ENCODE measurements at places on chromosomes 7 and 10.

GRCh38 chr10:85429126-85429525 is 937.5 kb downstream of the GRID1 start:
- DNase-seq = no peak

DNA sequence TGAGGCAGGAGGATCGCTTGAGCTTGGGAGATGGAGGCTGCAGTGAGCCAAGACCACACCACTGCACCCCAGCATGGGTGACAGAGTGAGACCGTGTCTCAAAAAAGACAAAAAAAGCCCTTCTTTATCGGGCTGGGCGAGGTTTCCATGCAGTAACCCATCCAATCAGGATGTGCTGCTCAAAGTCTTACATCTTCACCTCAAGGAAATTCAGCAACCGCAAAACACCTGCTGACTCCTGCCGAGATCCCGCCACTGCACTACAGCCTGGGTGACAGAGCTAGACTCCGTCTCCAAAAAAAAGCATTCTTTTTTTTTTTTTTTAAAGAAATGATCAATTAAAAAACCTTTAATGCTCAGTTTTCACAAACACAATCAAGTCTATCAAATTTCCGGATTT is 75.7 kb upstream of the KCTD7 start:
- no peak for DNase-seq

DNA sequence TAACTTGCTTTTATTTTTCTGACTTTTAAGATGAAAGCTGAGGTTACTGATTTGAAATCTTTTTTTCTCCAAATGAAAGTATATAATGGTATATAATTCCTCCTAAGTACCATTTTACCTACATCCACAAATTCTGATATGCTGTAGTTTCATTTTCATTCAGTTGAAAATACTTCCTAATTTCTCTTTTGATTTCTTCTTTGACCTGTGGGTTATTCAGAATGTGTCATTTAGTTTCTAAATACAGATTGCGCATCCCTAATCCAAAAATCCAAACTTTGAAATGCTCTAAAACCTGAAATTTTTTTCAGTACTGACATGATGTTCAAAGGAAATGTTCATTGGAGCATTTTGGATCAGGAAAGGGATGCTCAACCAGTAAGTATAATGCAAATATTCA is 168.7 kb downstream of the CELF2 start:
- DNase-seq = no peak

- DNase-seq = no peak
Measured at GRCh38 chr10:80279146-80279545, 10.3 kb downstream of the MAT1A start.

GRCh38 chr10:116073510-116073909 is 199.5 kb downstream of the GFRA1 start:
- DNase-seq = no peak

DNA sequence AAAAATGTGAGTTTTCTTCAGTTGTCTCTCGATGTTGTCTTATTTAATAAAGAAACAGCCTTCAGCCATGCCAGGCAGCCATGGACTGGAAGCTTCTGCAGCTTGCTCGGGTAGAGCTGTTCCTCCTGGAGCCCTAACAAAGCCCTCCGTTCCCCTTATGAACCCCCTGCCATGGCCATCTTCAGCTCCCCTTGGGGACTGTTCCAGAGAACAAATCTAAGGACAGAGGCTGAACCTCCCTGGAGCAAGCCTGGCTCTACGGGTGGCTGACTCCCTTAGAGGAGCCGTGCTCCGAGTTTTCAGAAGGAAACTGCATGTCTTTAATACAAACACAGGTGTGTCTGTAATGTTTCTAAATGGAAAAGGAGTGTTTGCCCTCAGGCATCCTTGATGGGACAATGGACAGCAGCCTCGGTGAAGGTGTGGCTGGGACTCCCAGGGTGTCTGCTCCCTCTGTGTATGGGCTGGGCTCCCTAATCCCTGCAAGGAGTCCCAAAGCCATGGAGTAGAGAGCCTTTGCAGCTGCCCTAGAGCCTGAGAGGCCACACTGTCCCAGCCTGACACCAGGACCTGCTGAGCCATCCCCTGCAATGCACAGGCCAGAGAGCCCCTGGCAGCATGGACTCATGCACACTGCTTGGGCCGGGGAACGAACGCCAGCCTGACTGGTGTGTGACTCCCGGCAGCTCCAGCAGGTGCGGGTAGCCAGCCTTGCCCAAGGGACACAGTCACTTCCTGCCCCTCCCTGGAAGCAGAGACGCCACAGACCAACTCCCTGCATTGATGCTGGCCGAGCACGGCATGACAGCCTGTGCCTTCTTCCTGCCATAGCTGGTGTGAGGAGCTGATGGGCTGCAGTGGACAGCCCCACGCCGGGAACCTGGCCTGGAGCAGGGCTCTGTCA is 381.8 kb downstream of the TCERG1L start:
- no peak for DNase-seq

DNA sequence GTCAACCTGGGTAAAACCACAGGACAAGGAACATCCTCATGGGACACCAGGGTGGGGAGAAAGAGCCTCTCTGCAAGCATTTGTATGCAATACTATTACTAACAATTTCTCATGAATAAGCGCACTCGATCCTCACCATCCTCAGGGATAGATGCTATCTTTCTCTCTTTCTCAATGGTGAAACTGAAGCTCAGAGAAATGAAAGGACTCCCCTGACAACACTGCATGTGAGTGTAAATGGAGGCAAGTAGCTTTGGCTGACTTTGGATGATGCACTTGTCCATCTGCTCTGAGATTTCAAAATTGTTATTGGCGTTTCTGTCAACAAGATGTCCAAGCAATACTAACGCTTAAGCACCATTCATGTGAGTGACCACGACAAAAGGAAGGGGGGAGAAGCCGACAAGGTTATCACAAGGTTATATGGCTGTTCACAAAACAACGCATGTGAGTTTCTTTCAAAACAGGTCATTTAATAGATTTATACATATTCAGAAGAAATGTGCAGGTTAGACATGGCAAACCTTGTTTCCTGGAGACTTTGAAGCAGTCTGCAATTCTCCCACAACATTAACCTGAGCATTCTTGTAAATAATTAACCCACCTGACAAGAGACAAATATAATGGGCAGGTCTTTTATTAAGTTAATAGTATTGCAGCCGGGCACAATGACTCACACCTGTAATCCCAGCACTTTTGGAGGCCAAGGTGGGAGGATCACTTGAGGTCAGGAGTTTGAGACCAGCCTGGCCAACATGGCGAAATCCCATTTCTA is 54.0 kb downstream of the IFIT5 start:
- DNase-seq = no peak

DNA sequence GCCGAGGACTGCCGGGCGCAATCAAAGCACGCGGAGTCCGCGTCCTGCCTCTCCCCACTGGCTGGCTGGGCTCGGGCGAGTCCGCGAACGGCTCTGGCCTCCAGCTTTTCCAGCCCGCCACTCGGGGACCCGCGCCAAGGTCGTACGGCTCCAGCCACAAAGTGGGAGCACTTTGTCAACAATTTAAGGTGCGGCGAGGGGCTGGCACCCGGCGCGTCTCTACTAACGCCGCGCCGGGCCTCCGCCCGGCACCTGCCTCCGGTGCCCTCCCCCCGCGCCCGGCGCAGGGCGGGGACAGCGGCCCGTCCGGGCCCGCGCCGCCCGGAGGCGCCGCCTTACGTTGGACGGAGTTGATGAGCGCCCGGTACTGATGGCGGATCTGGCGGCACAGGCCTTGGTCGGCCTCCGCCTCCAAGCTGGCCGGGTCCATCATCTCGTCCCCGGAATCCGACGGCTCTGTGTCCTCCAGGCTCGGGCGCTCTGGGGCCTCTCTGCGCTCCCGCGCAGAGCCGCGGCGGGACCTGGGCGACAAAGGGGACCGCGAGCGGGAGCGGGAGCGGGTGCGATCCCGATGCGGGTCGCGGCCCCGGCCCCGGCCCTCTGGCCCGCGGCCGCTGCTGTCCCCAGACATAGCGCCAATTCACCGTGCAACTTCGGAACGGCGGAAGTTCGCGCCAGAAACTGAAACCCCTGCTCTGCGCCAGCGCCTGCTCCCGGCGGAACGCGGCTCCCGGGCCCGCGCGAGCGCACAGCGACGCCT is at the start of gene NSMCE4A:
NSMCE4A (minus strand) TSS at position 683 of the 760 bp plus-strand sequence; CDS start at position 631, 52 bp downstream.
- DNase-seq = peak; percentile 44

GRCh38 chr7:34036051-34036920 is 130.9 kb downstream of the BMPER start:
- DNase-seq = no peak

- DNase-seq = no peak
Measured at GRCh38 chr7:137628216-137628615, 218.6 kb downstream of the DGKI start.

GRCh38 chr10:18497806-18498369 is 153.5 kb downstream of the NSUN6 start:
- DNase-seq = no peak

DNA sequence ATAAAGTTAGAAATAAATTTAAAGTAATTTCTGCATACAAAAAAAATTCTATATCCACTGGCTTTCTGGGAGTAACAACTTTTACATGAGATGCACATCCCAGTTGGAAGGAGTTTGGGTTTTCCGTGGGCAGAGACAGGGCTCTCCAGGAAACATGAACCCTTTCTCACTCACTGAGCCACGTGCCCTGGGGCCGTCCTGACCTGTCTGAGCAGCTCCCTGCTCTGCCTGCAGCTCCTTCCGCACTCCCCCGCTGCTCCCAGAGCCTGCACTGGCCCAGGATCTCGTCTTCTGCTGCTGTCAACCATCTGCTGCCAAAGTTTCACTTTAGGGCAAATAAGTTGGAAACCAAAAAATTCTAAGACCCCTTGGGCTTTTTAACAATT is 169.1 kb downstream of the DIP2C start:
- no peak for DNase-seq

GRCh38 chr7:128311013-128311412 is 32.7 kb downstream of the RBM28 start:
- DNase-seq = no peak

DNA sequence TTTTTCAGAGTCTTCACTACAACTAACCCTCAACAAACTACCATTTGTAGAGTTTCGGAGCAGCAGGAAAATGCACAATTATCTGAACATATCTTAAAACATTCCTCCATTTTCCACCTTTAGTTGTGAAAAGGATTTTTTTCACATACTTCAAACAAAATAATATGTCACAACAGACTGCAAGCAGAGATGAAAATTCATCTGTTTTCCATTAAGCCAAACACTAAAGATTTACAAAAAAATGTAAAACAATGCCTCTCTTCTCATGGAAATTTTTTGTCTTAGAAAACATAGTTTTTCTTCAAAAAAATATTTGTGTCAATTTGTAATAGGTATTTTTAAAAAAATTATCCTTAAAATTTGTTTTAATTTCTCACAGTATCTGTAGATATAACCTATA is 98.9 kb downstream of the ARHGAP12 start:
- DNase-seq = no peak

DNA sequence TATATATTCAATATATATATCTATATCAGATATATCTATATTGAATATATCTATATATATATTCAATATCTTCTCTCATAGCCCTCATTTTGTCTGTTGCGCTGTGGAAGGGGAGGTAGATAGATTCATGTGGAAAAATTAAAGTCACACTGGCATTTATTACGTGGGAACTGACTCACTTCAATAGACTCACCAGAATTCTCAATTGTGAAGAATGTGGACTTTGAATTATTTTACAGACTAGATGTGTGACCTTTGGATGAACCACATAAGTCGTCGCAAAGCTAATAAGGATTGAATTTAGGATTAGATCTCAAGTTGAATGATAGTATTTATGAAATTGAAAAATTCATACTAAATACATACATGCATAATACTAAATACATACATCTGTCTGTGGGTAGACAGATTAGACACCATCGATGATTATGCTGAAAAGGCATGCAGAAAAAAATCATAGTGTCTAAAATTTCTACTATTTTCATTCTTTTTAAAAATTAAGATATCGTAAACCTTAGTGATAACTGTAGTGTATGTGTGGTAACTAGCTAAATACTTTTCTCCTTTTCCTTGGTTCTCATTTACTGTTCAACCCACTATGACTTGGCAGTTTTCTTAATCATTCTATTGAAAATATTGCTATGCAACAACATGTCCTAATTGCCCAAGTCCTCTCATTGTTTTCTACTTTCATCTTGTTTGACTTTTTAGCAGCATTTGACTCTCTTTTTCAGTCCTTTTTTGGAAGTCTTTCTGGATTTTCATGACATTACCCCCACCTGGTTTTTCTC is 61.8 kb upstream of the A1CF start:
- DNase-seq = no peak
